T-cell (primary cell): ENCODE measurements at places on chromosomes 5 and 9.

- no peak for DNase-seq
Observed at GRCh38 chr9:85516976-85517637, 224.6 kb downstream of the AGTPBP1 start.

GRCh38 chr9:3500044-3500443 is 25.8 kb downstream of the RFX3 start:
- DNase-seq, result no peak

- no peak for DNase-seq
Observed at GRCh38 chr9:84424931-84425330, 84.4 kb upstream of the SLC28A3 start.

GRCh38 chr5:129074903-129075302 is 19.6 kb upstream of the ISOC1 start:
- no peak for DNase-seq

- DNase-seq, result no peak
Observed at GRCh38 chr5:146710348-146710747, 168.2 kb downstream of the PPP2R2B start.

GRCh38 chr5:42612750-42613366 is 143.8 kb upstream of the CCDC152 start:
- no peak for DNase-seq

DNA sequence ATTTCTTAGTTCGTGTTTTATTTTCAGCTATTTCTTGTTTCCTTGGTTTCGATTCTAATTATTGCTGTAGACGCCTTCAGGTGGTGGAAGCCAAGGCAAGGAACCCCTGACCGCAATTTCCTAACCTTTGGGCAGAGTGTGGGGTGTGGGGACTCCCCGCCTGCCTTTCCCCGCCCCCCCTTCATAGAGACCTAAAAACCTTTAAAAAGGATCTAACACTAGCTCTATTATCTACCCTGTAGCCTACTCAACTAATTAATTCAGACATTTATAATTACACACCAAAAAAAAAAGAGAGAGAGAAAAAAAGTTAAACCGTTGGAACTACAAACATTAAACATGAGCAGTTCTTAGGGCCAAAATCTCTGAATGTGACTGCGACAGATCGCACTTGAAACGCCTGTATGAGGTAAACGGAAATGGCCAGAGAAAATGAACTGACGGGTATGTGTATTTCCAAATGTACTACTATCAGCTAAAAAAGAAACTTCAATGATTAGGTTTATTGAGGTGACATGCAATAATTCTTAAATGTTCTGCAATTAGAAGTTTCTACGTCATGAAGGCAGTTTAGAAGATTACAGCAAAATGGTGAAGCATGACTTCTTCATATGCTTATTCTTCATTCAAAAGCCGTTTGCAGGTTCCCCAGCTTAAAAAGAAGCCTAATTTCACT is 19.0 kb upstream of the FER start:
- DNase-seq, result peak; percentile 51

DNA sequence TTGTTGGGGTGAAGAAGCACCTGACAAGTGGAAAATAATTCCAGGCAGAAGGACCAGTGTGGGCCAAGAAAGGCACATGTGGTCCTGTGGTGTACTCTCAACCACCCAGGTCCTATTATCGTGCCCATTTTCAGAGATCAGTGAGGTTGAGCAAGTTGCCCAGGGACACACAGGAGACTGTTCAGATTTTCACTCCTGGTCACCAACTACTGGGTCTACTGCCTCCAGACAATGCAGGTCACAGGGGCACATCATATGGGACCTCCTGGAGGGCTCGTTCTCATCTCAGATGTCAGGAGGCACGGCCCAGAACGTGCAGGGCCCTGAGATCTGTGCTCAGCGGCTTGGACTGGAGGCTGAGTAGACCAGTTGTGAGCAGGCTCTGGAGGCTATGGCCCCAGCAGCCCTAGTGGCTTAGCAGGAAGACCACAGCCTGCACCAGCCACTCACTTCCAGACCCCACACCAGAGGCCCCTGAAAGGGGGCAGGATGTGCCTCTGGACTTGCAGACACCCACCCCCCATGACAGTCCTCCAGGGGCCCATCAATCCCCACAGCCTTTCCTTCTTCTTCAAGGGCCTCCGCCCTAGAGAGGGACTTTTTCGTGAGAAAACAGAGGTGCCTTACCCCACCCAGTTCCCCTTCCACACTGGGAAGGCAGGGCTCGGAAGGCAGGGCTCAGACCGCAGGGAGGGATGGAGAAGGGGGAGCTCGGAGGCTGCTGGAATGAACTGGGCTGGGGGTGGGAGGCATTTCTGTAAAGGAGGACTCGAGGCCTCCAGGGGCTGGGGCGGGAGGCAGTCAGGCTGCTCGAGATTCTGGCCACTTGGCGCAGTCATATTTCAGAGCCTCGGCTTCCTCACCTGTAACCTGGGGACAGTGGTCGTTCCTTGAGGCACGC is 82.7 kb upstream of the NEURL1B start:
- DNase-seq, result no peak

GRCh38 chr9:70533492-70533891 is 119.0 kb upstream of the KLF9 start:
- DNase-seq, result no peak

DNA sequence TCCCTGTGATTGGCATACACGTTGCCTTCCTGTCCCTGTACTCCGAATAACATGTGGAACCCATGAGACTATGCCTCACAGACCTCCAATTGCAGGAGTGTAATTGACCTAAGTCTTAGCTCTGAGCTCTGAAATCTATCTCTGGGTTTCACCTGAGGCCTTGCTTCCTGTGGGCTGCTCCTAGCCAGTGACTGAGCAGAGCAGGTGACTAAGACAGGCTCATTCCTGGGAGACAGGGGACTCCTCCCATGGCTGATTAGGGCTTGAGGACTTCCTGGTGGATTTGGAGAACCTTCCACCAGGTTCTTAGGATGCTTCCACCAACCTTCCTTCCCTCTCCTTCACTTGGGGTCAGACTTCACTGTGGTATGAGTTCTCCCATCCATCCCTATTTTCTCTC is 22.3 kb upstream of the MIER3 start:
- DNase-seq, result no peak

DNA sequence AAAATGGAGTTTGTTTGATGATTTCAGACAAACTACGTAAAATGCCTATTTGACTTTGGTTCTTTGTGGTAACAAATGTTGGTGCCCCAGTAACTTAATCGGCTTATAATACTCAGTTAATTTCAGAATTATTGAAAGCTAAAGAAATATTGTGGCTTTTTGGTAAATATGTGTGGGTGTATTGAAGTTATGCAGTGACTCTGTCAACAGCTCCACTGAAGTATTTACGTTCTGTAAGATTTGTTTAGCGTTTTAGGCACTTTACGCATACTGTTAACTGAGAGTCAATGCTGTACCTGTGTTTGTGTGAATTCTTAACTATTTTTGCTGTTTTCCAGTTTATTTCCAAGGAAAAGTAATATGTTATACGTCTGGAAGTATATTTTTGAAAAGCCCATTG is 2.2 kb downstream of the RAD23B start:
- DNase-seq, result no peak

GRCh38 chr5:147561435-147561834 is 51.6 kb upstream of the DPYSL3 start:
- no peak for DNase-seq

DNA sequence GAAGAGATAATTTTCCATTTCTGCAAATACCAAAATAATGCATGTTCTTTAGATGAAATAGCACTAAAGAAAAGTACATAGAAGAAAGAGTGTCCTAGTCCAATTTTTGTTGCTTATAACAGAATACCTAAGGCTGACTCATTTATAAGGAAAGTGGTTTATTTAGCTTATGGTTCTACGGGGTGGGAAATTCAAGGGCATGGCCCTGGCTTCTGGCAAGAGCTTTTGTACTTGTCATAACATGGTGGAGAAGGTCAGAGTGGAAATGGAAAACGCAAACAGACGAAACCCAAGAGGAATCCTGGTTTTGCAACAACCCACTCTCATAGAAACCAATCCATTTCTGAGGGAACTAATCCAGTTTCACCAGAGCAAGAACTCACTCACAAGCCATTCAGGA is 283.7 kb downstream of the CSNK1G3 start:
- no peak for DNase-seq

- DNase-seq, result no peak
Observed at GRCh38 chr9:123027517-123027916, 6.0 kb upstream of the GPR21 start.

- DNase-seq, result no peak
Observed at GRCh38 chr9:115117999-115118878, at the start of gene TNC. Gene TNC (minus strand): TSS chr9:115118157. CDS start chr9:115091018, 27,139 bp downstream.
